ENCODE measurements at places on chromosomes 7 and 10. TPM values are rescaled to one million over a fixed set of nuclear protein-coding genes. Genes with fewer than 3 reads are reported as not detected.

Gene ZNF398
- total RNA-seq = 22.4 TPM

Gene ECHDC3
- total RNA-seq = 1.2 TPM

Gene KIAA1217
- total RNA-seq = 52.2 TPM

Gene MBL2
- total RNA-seq = not detected

Gene DMBT1
- 2.4 TPM for total RNA-seq

Gene GCC1
- total RNA-seq = 13.5 TPM

Gene GNGT1
- not detected for total RNA-seq

Gene RTKN2
- 1.1 TPM for total RNA-seq

Gene CRTAC1
- 43.7 TPM for total RNA-seq

Gene UNC5B
- 32.1 TPM for total RNA-seq

Gene HOXA7
- not detected for total RNA-seq

DNA sequence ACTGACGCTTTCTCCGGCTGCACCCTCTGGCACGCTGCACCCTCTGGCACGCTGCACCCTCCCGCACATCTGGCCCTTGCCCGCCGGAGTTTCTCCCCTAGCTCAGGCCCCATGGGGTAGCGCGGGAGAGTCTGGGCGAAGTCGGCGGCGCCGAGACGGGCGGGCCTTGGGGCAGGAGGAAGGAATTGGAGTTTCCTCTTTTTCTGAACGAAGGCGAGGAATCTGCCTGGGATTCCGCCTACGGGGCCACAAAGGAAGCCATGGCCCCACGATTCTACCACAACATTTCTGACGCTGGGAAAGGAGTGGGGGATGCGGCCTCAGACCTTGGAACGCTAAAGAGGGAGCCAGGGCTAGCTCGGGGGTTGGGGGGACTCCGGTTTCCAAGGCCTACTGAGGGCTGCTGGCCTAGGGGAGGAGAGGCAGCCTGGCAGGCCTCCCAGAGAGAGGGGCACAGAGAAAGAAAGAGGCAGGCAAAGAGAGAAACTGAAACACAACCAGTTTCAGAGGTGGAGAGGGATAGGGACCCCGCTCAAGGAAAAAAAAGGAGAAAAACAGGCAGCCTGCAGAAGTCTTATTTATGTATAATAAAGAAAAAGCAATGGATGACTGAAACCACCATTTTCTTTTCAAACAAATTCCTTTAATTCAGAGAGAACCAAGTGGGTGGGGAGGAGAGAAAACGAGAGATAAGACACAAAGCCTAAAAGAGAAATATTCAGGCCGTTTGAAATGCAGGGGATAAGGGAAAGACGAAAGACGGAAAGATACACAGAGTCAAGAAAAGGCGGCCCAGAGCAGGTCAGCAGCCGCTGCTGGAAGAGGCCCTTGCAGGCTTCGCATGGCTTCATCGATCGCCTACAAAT is 4.3 kb downstream of the TLX1 start:
- no peak for DNase-seq

GRCh38 chr10:85967594-85967993 is 399.0 kb downstream of the GRID1 start:
- no peak for DNase-seq

GRCh38 chr10:7944215-7944480 is 110.3 kb upstream of the GATA3 start:
- DNase-seq = no peak

DNA sequence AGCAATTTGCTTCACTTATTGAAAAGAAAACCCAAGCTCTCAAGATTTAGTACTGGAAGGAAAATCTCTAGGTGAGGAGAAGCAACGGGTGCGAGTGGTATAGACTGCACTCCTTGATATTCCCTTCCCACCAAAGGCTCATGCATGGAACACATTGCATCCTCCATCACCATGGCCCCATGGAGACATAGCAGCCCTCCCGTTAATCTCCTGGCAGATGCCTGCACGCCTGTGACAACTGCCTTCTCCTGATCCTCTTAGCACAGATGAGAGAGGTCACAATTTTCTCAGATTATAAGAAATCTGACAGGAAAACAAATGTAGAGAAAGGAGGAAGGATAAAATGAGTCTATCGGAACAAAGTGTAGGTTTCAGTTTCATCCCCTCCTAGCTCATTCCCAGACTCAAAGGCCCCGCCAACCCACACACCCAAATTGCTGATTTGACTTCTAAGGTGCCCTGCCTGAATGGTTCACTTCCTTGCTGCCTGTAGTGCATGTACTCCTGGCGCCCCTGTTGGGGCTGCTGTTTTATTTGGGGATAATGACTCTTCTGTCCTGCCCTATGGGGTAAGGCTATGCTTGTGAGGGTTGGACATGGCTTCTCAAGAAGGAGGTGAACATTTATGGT is 50.0 kb downstream of the PLXNA4 start:
- no peak for DNase-seq

GRCh38 chr10:74514322-74514721 is 312.1 kb upstream of the KAT6B start:
- DNase-seq = no peak

GRCh38 chr7:141533149-141533949 is 17.9 kb upstream of the AGK start:
- peak; percentile 58 for DNase-seq

- no peak for DNase-seq
Observed at GRCh38 chr10:129365767-129366402, 101.2 kb upstream of the MGMT start.

- DNase-seq = peak; percentile 53
Observed at GRCh38 chr7:131302876-131303707, 24.6 kb upstream of the MKLN1 start.

DNA sequence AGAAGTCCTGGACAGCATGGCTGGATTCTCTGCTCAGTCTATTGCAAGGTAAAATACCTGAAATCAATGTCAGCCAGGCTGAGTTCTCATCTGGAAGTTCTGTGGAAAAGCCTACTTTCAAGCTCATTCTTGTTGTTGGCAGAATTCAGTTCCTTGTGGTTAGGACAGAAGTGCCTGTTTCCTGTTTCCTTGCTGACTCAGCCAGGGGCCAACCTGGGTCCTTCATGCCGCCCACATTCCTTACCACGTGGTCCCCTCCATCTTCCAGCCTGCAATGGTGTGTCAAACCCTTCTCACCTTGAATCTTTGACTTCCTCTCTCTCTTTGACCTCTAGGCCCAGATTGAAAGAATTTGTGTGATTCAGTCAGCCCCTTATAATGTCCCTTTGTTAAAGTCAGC is 197.1 kb upstream of the STK17A start:
- DNase-seq = no peak

- DNase-seq = no peak
Observed at GRCh38 chr7:101319401-101319800, 2.2 kb downstream of the IFT22 start.

DNA sequence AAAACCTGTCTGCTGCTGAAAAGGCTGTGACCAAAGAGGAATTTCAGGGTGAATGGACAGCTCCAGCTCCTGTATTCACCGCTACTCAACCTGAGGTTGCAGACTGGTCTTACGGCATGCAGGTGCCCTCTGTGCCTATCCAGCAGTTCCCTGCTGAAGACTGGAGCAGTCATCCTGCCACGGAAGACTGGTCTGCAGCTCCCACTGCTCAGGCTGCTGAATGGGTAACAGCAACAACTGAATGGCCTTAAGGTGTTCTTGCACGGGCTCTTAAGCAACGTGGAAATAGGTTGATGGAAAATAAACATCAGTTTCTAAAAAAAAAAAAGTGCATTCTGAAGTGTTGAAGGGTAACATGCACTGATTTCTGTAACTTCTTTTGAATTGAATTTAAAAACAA is 82.3 kb downstream of the DAGLB start:
- DNase-seq = no peak

GRCh38 chr10:34791947-34792346 is 23.1 kb downstream of the PARD3 start:
- DNase-seq = no peak

- DNase-seq = no peak
Observed at GRCh38 chr10:76998451-76998850, 639.2 kb downstream of the KCNMA1 start.

DNA sequence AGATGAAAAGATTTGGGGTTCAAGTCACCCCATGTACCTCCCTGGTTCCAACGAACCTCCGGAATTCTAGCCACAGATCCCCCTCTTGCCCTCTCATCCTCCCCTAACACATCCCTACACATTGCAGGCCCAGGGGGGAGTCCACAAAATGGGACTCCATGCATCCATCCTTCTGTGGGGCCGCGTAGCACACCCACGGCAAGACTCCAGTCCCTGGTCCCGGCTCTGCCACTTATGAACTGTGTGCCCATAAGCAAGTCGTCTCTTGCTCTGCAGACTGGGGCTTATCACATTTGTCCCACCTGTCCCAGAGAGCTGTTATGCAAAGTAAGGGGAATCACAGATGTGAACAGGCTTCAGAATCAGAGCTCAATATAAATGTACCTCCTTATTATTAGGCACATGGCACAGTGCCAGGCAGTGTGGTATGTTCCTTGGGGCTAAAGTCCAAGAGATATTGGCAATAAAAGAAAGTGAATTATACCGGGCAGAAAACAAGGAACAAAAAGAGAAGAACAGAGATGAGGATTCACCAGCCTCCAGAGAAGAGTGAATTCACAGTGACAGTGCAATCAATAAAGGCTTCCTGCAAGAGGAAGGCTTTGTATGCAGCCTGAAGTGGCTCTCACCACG is 73.9 kb downstream of the KCNMA1 start:
- no peak for DNase-seq

DNA sequence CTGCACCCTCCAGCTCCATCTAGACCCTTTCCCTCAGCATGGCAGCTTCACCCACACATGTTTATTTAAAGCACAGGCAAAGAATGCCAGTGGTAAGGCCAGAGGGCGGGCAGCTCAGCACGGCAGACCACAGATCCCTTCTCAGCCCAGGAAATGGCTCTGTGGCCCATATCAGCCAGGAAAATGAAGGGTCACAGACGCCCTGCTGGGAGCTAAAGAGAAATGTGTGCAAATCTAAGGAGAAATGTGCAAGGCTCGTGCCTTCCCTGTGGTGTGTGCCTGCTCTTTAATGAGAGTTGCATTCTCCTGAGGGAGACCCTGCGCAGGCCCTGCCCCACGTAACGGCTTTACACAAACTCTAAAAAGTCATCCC is 23.0 kb downstream of the PTPRN2 start:
- no peak for DNase-seq

GRCh38 chr10:114103284-114103683 is 59.6 kb downstream of the ADRB1 start:
- DNase-seq = no peak

GRCh38 chr10:82543631-82544030 is 668.6 kb downstream of the NRG3 start:
- no peak for DNase-seq

DNA sequence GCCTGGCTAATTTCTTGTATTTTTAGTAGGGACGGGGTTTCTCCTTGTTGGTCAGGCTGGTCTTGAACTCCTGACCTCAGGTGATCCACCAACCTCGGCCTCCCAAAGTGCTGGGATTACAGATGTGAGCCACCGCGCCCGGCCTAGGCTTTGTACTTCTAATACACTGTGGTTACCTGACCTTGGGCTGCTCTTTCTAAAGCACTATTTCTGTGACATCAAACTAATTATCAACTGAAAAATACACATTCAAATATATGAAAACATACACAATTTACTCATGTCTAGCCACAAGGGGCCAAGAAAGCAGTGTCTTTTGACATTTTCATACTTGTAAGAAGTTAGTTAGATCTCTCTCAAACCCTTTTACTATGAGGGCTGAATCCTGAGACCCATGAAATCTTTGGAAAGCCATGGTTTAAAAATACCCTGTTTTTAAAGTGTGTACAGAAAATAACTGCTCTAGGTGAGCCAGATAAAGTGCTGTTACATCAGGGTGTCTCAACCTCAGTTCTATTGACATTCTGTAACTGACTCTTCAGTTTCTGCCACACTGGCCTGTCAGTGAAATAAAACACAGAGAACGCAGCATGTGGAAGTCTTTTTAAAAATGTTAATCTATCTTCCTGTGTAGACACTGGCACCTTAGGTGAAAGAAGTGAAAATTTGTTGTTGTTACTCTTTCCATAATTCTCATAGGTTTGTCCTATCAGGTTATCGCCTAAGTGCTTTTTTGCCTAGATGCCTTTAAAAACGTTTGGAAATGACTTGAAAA is 58.8 kb downstream of the CREM start:
- DNase-seq = no peak

Measured in dorsolateral prefrontal cortex (tissue), 122 donors.